Spleen (tissue), 13 donors: ENCODE measurements at places on chromosomes 7 and 10. TPM values are rescaled to one million over a fixed set of nuclear protein-coding genes. Genes with fewer than 3 reads are reported as not detected.

The SPDYE11 gene
- total RNA-seq, result not detected

The PIP gene
- total RNA-seq, result not detected

The UNCX gene
- not detected for total RNA-seq

The ERLIN1 gene
- 22.0 TPM for total RNA-seq

The OR2A1 gene
- 0.60 TPM for total RNA-seq

The FEZF1 gene
- not detected for total RNA-seq

The JAZF1 gene
- 26.5 TPM for total RNA-seq

The TMEM213 gene
- not detected for total RNA-seq

The FGFBP3 gene
- total RNA-seq, result 0.87 TPM

The SPDYE2B gene
- total RNA-seq, result not detected

The MKX gene
- not detected for total RNA-seq

The SUN1 gene
- total RNA-seq, result 120 TPM

The CTAGE15 gene
- total RNA-seq, result not detected

The ZNF727 gene
- total RNA-seq, result 4.2 TPM

The ITIH5 gene
- 2.3 TPM for total RNA-seq

The ACTL6B gene
- total RNA-seq, result not detected

The ADAM8 gene
- 177 TPM for total RNA-seq

The SLC26A3 gene
- not detected for total RNA-seq

The NANOS1 gene
- total RNA-seq, result 0.60 TPM

The PAPSS2 gene
- total RNA-seq, result 13.0 TPM

The NYAP1 gene
- total RNA-seq, result 1.6 TPM

The TEX47 gene
- not detected for total RNA-seq

The TAS2R41 gene
- not detected for total RNA-seq

The CCDC172 gene
- not detected for total RNA-seq

The GBX1 gene
- not detected for total RNA-seq

The RNLS gene
- 13.7 TPM for total RNA-seq

The IGF2BP3 gene
- 1.7 TPM for total RNA-seq

The ZNF736 gene
- 31.6 TPM for total RNA-seq

The MCM10 gene
- 0.98 TPM for total RNA-seq

The IDI2 gene
- not detected for total RNA-seq

The NAMPT gene
- total RNA-seq, result 893 TPM

The LIPK gene
- not detected for total RNA-seq
